ENCODE measurements at places on chromosomes 16 and 17.

GRCh38 chr16:85715169-85716021 lies 26.6 kb upstream of the GINS2 start:
- DNase-seq, result no peak

- no peak for DNase-seq
Observed at GRCh38 chr16:84742641-84743092, 42.9 kb downstream of the USP10 start.

DNA sequence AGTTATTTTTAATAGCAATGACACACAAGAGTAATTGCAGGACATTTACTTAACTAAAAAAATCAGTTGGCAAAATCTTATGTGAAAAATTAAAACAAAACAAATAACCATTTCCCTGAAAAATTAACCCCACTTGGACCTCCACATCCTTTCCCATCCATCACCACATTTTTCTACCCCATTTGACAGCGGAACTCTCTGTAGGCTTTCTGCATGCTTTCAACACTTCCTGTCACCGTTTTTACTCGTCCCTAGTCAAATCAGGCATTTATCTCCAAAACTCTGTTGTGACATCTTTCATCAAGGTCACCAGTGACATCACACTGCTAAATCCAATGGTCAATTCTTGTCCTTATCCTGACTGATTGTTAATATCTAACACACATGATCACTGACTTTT lies 27.5 kb downstream of the KCNJ16 start:
- DNase-seq, result no peak

DNA sequence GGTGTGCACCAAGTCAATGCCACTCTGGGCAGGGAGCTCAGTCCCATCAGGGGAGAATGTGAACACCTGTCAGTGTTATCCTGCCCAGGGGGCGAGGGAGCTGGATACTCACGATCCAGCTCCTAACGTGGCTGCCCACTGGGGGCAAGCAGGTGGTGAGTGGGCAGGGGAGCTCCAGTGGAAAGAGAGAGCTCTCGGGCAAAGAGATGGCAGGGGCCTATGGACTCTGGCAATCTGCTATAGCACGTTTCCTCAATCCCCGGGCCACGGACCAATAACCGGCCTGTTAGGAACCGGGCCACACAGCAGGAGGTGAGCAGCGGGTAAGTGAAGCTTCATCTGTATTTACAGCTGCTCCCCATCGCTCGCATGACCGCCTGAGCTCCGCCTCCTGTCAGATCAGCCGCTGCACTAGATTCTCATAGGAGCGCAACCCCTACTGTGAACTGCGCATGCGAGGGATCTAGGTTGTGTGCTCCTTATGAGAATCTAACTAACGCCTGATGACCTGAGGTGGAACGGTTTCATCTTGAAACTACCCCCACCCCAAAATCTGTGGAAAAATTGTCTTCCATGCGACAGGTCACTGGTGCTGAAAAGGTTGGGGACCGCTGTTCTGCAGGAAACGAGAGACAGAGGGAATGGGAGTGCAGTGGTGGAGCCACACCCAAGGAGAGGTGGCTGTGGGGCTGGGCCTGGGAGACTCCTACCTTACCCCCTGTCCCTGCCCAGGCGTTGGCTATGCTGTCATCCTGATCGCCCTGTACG lies 15.6 kb downstream of the SLC6A2 start:
- no peak for DNase-seq

DNA sequence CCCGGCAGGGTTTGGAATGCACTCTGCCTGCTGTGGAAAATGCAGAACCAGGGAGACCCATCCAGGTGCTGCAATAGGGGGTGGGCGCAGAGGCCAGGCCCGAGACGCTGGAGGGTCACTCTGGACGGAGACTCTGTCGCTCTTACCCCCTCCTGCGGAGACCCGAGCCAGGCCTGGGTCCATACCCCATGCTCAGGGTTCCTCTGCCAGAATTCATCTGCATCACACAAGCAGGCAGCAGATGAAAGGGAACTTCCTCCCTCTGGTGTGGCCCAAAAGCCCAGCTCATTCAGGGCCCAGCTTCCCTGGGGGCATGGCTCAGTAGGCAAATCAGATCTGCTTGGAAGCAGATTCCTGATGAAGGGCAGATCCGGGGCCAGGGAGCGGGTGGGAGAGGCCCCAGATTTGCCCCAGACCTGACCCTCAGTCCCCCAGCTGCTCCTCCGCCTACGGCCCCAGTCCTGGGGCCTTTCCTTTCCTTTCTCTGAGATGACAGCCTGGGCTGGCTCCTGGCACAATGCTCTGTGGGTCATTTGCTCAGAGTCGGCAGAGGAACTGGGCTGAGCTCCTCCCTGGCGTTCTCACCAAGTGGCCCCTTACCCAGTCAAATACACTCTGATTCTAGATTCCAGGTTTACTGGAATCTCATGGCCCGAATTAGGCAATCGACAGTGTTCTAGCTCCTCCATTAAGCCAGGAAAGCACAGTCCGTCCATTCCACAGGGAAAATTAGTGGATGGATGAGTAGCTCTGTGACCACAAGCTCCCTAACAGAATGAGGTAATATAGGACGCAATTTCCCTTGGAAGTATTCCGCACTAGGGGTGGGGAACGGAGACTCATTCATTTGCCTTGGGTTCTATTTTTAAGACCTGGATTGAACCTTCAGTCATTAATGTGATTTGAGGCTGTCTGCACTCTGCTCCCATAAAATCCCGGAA lies 19.1 kb upstream of the RASD1 start:
- no peak for DNase-seq

DNA sequence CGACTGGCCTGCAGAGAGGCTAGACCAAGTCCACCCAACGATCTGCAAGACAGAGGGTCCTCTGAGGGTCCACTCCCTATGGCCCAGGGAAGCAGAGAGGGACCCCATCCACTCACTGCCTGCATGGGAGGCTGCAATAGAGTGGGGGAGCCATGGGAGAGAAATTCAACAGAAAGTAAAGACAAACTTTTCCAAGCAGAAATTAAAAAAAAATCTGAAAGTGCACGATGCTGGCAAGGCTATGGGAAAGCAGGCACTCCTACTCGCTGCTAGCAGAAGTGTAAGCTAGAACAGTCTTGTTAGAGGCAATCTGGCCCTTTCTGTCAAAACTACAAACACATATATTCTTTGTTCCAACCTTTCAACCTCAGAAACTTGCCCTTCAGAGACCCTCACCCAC lies 85.4 kb downstream of the GAS7 start:
- DNase-seq, result no peak

GRCh38 chr16:57019746-57020145 lies 30.4 kb downstream of the NLRC5 start:
- no peak for DNase-seq

DNA sequence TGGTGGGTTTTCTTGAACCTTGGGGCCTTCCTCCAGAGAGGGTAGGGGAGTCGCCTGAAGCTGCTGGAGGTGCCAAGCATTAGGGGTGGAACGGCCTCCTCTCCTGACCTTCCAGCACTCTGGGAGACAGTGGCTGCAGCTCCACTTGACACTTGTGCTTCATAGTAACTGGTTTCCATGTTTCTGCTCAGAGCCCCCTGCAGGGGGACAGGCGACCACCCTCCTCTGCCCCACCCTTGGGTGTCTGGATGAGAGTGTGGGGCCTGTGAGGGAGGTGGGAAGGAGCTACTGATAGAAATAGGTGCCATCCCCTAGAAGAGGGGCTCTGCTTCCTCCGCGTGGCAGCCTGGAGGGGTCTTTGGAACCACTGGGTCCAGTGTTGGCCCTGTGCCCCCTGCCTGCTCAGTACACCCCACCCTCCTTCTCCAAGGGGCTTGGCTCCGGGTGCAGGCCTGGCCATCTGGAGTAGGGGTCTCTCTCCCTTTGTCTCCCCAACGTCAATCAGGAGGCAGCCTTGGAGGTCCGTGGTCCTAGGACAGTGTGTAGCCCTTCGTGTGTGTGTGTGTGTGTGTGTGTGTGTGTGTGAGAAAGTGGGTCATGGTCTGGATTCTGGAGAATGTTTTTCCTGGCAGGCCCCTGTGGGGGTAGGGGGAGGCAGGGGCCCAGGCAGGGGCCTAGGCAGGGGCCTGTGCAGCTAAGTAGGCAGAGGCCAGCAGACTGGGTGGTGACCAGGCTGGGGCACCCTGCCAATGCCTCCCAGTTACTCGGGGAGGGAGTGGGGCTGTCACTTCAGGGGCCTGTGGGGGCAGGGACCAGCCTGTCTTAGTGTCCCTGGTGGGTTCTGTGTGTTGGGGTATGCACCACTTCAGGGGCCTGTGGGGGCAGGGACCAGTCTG lies 4.9 kb downstream of the LASP1 start:
- DNase-seq, result no peak

- no peak for DNase-seq
Observed at GRCh38 chr16:81469710-81470535, 25.3 kb downstream of the CMIP start.

- DNase-seq, result no peak
Observed at GRCh38 chr17:75664099-75664549, 2.8 kb downstream of the RECQL5 start.

Data from skin of body (tissue), 3 donors.